ENCODE measurements at places on chromosomes 12 and 14. TPM values are rescaled to one million over a fixed set of nuclear protein-coding genes. Genes with fewer than 3 reads are reported as not detected.

FAM181A gene
- total RNA-seq: not detected

TAS2R20 gene
- 0.68 TPM for total RNA-seq

VRTN gene
- not detected for total RNA-seq

- no peak for DNase-seq
These were observed 270.1 kb downstream of the ADGRD1 start for GRCh38 chr12:131223791-131224225.

DNA sequence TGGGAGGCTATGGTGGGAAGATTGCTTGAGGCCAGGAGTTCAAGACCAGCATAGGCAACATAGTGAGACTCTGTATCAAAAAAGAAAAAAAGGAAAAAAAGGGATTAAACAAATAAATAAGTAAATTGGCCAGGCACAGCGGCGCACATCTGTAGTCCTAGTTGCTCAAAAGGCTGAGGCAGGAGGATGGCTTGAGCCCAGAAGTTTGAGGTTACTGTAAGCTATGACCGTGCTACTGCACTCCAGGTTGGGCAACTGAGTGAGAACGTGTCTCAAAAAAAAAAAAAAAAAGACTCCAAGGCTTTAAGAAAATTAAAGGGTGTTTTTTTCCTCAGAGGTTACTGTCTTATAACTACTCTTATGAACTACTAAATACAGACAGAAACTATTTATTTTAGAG is 11.7 kb downstream of the BEST3 start:
- no peak for DNase-seq

DNA sequence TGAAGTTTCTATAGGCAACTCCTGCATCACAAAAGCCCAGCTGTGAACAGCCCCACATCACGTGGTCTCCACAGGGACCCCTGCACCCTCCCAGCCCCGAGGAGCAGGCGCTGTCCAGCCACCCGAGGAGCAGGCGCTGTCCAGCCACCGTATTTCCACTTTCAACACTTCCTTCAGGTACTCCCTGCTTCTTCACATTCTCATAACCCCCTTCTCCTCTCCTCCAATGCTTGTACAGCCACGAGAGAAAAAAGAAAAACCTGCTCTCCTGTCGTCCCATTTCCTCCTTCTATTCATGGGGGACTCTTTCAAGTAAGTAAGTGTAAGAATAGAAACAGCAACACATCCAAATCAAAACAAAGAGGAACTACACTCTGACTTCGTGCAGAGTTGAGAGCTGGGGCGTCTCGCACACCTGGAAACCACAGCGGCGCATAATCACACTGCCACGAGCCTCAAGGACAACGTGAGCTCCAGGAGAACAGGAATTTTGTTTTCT is 11.9 kb downstream of the CDC42BPB start:
- DNase-seq: no peak
